ENCODE measurements at places on chromosomes 5 and 9.

- peak; percentile 22 for DNase-seq
Measured at GRCh38 chr5:69170495-69170894, 3.5 kb downstream of the CCNB1 start.

- DNase-seq, result no peak
Measured at GRCh38 chr5:174118823-174119467, 73.4 kb downstream of the NSG2 start.

DNA sequence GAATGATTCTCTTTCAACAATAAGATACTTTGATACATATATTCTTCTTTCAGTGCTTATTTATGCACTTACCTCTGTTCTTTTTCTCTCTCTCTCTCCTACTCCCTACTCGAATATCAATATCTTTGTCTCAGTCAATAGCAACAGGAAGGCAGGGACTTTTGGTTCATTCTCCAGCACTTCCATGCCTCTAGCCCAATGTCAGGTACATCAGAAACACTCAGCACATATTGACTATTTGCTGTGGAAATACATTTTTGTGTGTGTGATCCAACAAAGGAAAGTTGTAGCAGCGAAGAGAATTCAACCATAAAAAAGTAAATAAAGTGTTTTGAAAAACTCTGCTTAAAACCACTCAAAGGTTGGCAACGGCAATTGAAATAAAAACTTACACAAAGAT is 12.6 kb downstream of the DIRAS2 start:
- no peak for DNase-seq

- peak; percentile 60 for DNase-seq
Measured at GRCh38 chr5:68962757-68963484, 130.9 kb upstream of the SLC30A5 start.

- DNase-seq, result no peak
Measured at GRCh38 chr5:168713051-168713450, 133.9 kb upstream of the PANK3 start.

DNA sequence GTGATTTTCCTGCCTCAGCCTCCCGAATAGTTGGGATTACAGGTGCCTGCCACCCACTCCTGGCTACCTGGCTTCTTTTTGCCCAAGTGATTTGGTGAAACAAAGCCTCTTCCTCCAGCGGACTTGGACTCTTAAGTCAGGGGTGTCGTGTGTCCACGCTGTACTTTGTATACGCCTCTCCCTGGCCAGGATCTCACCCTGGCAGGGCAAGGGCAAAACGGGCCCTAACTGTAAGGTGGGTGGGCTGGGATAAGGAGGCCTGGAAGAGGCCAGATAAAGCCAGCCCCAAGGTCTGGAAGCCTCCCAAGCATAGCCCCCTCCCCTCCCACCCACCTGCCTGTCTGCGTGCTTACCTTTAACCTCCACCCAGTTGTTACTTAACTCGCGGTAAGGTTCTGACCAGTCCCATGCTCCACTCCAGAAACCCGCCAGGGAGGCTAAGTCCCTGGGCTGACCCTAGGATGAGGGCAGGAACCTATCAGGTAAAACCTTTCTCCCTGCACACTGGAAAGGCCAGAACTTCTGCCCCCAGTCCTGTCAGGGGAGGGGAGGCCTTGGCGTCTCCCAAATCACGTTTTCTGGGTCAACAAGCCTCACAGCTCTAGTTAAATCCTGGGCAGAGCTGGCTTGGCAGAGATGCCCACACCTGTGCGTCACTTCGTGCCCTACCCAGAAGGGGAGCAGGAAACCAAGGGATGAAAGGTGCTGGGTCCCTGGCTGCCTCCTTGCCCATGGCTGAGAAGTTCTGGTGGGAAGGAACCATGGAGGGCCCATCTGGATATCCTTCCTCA is 8.4 kb downstream of the CDK9 start:
- DNase-seq, result no peak

GRCh38 chr5:170614720-170615119 is 110.9 kb downstream of the KCNIP1 start:
- DNase-seq, result no peak

Measured in AG10803 (cell line).